C1 segment of cervical spinal cord (tissue), 14 donors: ENCODE measurements at places on chromosomes 5 and 9.

GRCh38 chr9:26175264-26175663 lies 497.0 kb upstream of the TUSC1 start:
- no peak for DNase-seq

GRCh38 chr5:36530215-36530614 lies 76.2 kb upstream of the SLC1A3 start:
- DNase-seq, result no peak

DNA sequence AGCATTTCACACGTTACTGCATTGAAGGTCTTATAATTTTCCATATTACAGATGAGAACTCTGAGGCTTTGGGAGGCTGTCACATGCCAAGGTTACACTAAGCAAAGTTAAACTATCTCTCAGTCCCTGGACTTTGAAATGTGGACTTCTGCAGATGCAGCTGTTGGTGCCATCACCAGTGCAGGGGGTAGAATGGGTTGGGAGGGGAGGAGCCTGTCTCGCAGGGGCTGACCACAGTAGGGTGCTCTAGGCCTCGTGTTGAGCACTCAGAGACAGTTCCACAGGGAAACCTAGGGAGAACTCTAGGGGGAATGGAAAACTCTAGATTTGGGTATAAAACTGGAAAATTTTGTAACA lies 220.9 kb downstream of the MAPKAP1 start:
- DNase-seq, result no peak

DNA sequence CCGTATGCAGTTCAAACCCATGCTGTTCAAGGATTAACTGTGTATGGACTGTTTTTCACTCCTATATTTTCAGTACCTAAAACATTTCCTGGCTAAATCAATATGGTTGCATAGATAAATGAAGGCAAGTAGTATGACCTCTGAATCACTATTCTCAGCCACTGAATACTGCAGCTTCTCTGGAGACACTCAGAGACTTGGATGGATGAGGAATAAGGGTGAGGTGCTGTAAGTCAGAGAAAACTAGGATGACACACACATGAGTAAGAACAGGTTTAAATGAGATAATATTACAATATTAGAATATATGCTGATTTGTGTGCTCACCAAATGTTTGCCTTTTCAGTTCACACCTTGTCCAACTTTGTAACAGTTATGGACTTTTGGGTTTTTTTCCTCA lies 26.0 kb upstream of the ANXA1 start:
- no peak for DNase-seq

DNA sequence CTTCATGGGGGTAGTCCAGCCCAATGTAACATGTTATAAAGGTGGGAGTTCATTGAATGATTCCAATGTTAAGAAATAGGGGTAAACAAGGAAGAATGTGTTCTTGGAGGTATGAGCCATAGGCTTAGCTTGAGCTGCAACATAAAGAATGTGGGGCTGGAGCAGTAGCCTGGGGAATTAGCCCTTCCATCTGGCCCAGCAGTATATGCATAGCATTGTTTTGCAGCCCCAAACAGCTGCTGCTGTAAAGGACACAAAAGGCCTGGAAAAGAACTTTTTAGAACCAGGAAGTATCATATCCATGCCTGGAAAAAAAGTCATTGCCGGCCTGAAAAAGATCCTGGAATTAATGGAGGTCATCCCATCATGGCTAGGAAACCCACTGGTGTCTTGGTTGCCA lies 55.8 kb upstream of the SMARCA2 start:
- no peak for DNase-seq

DNA sequence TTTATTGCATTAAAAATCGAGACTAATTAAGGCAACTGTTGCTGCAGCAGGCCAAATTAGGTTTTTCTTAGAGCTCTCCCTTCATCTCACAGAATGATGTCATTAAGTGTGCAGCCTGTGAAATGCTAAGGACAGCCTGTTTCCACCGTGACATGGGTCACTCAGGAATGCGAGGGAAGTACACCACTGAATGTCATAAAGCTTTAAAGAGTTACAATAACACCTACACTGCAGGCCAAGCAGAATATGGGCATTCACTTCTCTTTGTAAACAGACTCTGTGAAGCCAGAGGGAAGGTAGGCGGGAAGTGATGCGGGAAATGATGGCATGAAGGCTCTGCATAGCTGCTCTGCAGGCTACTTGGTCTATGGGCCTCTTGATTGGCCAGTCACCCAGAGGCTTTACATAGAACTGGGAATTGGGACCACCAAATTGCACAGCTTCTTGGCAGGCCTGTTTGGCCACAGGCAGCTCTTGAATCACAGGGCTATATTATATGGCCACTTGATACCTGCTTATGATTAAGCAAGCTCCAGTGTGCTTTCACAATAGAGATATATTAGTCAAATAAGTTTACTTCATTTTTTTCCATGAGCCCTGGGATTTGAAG lies 28.4 kb upstream of the AOPEP start:
- no peak for DNase-seq

DNA sequence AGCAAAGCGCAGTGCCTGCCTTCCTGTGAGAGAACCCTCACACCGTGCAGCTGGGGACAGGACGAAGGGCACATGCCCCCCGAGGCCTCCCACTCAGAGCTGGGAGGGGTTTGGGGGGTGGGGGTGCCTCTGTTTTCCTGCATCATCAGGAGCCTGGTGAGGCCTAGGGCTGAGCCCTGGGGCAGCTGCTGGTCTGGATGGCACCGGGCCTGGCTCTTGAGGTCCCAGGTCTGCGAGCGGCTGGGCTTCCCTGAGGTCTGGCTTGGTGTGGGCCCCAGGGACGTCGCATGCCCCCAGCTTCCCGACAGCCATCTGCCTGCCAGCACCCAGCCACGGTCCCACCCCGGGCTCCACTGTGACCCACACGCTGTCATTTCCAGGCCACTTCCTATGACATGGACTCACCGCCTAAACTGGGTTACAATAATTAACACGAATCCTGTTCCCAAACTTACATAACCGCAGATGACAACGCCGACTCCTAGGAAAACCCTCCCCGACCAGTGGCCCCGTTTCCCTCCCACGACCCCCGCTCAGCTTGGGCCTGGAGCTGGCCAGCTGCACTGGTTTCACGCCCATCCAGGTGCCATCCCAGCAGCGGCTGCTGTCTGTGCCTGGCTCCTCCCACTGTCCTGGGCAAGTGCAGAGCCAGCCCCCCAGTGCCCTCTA lies 8.7 kb downstream of the NACC2 start:
- no peak for DNase-seq

DNA sequence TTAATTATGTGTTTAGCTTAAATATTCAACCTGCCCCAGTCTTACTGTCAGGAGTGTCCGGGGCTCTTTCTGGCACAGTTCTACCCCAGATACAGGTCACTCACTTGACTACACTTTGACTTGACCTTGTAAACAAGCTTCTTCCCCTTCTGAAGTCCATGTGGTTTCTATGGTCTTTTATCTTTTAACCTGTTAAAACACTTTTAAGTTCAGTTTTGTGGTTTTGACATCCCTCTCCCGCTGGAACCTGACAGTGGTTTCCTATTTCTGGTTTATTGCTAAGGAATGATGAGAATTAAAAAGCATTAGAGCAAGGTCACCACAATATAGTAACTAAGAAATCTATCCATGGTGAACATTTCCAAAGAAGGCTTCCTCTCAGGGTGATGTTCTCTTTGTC lies 300.1 kb downstream of the TMEM167A start:
- DNase-seq, result no peak

DNA sequence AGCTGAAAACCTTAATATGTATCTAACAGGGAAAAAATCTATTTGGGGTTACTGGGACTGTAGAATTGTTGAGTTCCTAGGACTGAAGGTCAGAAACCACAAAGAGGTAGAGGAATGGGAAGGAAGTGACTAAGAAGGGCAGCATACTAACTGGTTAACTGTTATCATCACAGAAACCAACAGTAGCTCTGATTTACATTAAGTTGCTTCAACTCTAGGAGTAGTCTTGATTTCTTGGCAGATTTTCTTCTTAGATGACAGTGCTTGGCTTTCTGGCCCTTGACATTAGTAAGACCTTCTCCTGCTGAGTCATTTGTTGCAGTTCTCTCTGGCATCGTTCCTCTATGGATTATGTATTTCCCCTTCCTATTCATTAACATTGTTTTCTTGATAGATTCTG lies 116.1 kb upstream of the RASA1 start:
- DNase-seq, result no peak
